ENCODE measurements at places on chromosomes 11 and 22.

GRCh38 chr11:121487191-121487590, 34.4 kb upstream of the SORL1-AS1 start:
- DNase-seq: no peak

GRCh38 chr11:45280449-45280848, 5.7 kb downstream of the SYT13 start:
- no peak for DNase-seq

DNA sequence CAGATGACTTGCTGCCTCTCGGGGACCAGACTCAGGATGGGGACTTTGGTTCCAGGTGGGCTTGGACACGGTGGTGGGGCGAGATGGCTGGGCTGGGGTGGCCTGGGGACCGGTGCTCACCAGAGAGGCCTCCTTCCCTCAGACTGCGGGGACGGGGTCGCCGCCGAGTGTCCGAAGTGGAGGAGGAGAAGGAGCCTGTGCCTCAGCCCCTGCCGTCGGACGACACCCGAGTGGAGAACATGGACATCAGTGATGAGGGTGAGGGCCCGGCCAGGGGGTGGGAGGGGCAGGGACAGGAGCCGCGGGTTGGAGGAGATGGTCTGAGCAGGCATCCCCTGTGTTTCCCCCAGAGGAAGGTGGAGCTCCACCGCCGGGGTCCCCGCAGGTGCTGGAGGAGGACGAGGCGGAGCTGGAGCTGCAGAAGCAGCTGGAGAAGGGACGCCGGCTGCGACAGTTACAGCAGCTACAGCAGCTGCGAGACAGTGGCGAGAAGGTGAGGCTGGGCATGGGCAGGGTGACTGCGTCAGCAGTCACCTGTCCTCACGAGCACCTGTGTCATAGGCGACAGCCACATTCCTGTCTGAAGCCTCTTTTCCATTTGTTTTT, 5.9 kb downstream of the SART1 start:
- DNase-seq: no peak

- no peak for DNase-seq
Measured at GRCh38 chr11:10844796-10845195, 13.1 kb downstream of the ZBED5 start.

- DNase-seq: no peak
Measured at GRCh38 chr11:46658259-46658658, 40.9 kb downstream of the ATG13 start.
